AG20443 (cell line): ENCODE measurements at places on chromosomes 11 and 22.

GRCh38 chr22:40055143-40055883 is 60.6 kb downstream of the FAM83F start:
- no peak for DNase-seq

- peak; percentile 48 for DNase-seq
Measured at GRCh38 chr22:24950272-24950902, 2.1 kb upstream of the KIAA1671 start.

- DNase-seq: no peak
Measured at GRCh38 chr22:23233084-23233531, 52.8 kb downstream of the BCR start.

GRCh38 chr11:132822276-132822675 is 710.0 kb downstream of the OPCML start:
- DNase-seq: no peak

DNA sequence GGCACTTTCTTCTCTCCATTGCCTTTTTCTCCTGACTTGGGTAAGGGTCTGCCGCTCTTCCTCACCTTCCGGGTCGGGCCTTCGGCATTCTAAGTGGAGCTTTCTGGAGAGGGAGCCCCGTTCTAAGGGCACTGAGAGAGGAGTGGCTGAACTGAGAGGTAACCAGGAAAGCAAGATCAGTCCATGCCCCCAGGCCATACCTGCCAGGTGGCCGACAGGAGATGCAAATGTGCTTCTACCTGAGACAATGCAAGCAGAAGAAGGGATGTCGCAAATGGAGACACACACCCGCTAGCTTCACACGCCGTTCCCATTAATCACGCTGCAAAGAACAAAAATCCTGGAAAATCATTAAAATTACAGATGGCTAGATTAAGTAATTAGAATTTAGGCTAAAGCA is 156.4 kb upstream of the TBCEL start:
- DNase-seq: no peak

- peak; percentile 23 for DNase-seq
Measured at GRCh38 chr11:108871152-108871551, 206.3 kb downstream of the DDX10 start.

- DNase-seq: peak; percentile 64
Measured at GRCh38 chr22:38080850-38081635, 2.9 kb downstream of the SLC16A8 start.

- no peak for DNase-seq
Measured at GRCh38 chr11:30608534-30608933, 22.4 kb upstream of the MPPED2 start.

DNA sequence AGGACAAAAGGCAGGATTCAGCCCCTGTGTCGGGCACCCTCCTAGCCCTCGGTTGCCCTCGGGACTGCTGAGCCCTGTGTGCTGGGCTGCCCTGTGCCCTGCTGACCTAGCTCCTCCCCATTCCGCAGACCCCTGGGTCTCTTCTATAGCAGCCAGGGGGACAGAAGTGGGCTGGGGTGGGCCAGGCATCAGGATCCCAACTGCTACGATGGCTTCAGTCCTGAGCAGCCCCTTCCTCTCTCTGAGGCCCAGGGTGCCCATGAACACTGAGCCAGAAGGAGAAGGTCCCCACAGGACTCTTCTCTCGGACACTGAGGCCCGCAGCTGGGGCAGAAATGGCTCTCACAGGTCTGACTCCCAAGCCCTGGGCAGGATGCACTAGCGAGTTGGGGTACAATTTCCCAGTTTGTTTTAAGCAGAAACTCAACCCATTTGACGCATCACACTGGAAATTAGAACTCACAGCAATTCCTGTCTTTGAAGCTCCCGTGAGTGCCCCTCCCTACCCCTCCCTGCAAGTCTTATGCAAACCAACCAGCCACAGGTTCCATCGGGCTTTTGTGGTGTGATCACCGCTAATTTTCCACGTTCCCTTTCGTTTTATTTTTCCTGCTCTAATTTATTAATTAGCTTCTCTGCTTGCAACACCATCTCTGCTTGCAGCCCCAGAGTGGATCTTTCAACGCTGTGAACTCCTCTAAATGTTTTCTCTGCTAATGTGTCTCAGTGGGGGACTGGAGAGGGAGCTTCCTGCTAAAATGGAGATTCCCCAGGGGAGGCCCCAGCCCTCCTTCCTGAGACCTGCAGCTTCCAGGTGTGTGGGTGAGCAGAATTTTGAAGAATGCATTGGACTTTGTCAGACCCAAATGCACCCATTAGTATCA is 56.7 kb downstream of the PHF21B start:
- DNase-seq: no peak
